Activated T-helper 1 cell treated with anti-CD3 and anti-CD28 coated beads, Interleukin-2, amount 50 U/mL, for 16 hours (primary cell): ENCODE measurements at places on chromosomes 2 and 18.

GRCh38 chr2:229456091-229456490 is 185.0 kb upstream of the PID1 start:
- DNase-seq: no peak

- DNase-seq: no peak
Measured at GRCh38 chr2:98524168-98524567, 79.5 kb downstream of the INPP4A start.

DNA sequence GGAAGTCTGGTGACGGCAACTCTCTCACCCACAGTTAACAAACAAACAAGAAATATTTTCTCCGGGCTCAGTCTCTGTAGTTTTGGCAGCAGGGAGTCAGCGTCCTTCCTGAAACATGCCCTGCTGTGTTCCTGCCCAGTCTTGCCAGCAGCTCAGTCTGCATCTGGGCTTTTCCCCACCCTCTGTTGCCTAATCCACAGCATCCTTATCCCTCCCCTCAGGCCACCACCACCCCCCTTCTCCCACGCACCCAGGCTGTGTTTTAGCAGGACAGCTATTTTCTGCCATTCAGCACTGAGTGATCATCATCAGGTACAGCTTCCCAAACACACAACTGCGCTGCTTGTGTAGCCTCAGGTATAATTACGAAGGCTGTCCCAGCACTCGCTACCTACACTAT is 168.2 kb downstream of the DPP10 start:
- no peak for DNase-seq

DNA sequence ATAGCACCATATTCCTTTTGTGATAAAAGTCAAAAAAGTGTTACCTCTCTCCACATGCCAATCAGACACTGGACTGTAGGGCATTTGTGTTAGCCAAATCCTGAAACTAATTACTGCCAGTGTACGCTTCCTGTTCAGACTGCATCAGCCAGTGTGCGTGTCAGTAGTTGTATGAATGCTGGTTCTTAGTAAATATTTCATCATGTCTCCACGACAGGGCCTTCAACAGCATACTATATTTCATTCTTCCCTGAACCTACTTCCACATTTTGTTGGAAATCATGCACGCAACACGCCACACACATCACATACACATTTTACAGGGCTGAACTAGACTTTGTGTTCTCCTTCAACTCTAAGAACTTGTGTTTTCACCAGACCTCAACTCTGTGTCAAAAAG is 77.5 kb downstream of the EPB41L3 start:
- DNase-seq: no peak

DNA sequence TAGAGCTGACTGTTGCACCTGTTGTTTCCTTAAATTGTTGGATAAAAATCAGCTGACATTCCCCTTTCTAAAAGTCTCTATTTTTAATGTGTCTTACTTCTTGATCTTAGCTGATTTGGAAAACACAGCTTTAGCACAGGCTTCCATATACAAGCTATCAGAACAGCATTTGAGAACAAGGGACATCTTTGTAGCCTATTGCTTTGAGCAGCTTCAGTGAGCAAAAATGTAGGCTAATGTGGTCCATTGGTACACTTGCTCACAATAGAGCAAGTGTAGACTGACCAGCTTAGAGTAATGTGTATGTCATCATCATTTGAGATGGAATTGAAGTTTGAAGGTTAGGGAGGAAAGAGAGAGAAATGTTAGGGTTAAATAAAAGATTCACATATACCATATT is 7.0 kb downstream of the INPP1 start:
- DNase-seq: no peak

- no peak for DNase-seq
Measured at GRCh38 chr2:62785216-62785615, 79.7 kb downstream of the EHBP1 start.

DNA sequence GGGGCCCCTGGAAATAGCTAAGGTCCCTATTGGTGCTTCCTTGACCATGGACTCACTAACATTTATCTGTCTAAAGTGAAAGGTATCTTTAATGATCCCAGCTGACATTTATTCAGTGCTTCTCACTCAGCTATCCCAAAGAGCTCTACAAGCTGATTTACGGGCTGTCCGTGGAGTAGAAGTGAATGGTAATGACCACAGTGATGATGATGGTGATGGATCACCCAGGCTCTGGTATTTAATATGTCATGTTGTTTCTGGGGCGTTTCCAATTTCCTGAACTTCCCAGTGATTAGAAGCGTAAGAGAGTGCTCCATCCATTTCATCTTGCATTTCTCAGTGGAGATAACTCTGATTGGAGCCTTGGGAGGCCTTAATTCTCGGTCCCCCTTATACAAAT is 304.3 kb downstream of the HRH4 start:
- no peak for DNase-seq

DNA sequence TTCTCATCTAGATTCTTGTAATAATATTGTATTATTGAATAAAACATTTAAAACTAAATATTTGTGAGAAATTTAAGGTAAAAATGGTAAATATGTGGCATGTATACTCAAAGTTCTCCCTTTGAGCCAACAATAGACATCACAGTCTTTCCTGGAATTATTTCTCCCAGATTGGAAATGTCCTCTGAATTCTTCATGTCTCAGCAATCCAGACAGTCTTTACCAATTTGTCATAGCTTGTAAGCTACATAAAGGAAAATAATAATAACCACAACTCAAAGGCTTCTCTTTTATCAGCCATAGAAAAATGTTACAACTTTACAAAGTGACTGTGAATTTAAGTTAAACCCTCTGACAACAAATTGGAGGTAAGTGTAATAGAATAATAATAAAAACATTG is 784.9 kb downstream of the EPHA4 start:
- no peak for DNase-seq

DNA sequence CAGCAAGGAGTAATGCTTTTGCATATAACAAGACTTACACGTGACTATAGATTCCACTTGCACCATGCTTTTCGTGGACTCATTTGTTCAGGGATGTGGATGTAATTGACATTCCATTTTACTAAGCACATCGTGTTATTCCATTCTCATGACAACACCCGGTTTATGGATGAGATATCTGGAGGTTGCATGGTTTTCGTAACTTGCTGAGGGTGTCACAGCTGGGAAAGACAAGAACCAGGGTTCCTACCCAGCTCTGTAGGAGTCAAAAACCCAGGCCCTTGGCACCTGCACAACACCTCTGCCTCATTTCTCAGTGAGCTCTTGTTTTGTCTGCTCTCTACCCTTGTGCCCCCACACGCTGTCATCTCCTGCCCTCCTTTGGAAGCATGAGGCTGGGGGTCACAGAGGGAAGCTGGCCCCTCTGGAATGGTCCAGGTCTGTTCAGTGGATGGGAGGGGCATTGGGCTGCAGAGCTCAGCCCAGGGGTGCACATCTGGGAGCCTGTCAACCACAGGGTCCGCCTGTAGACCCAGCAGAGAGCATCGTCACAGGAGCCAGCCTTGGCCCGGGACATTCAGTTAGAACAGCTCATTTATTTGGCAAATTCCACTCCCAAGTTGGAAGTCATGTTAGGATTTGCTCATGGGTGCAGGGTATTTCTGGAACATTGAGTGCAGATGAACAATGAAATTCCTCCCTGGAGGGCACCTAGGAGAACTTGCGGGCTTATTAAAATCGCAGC is 120.1 kb upstream of the TWIST2 start:
- no peak for DNase-seq

GRCh38 chr2:70806620-70807019 is 13.8 kb downstream of the CLEC4F start:
- no peak for DNase-seq
